ENCODE measurements at places on chromosomes 6 and 20. TPM values are rescaled to one million over a fixed set of nuclear protein-coding genes. Genes with fewer than 3 reads are reported as not detected.

Gene C20orf202
- not detected for total RNA-seq

Gene IMPG1
- not detected for total RNA-seq

Gene OR2B2
- total RNA-seq, result not detected

Gene LCA5
- total RNA-seq, result not detected

Gene CD83
- total RNA-seq, result 24.4 TPM

Gene SYNDIG1
- total RNA-seq, result not detected

Gene JPH2
- 0.47 TPM for total RNA-seq

DNA sequence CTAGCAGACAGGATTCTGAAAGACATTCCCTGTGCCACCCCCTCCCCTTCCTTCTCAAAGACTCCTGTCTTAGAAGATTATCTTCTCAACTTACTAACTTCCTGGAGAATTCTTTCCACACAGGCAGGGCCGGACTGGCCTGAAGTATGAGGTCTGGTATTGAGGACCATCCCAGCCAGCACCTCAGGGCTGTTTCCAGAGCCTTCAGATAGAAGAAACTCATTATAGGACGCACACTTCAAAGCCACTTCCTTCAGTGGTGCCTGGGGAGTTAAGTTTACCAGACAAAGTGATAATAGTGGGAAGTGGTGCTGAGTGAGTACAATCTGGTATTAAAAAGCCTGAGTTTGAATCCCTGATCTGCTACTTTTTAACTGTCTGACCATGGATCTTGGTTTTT lies 15.6 kb downstream of the KCNS1 start:
- H3K36me3 ChIP-seq, result peaks cover 73% of the 10 kb centered on the region
- H3K27me3 ChIP-seq, result no peaks in the 10 kb centered on the region
- H3K4me1 ChIP-seq, result peaks cover 2% of the 10 kb centered on the region
- DNase-seq, result no peak
- peak overlapping the region; percentile 35 for H3K27ac ChIP-seq

DNA sequence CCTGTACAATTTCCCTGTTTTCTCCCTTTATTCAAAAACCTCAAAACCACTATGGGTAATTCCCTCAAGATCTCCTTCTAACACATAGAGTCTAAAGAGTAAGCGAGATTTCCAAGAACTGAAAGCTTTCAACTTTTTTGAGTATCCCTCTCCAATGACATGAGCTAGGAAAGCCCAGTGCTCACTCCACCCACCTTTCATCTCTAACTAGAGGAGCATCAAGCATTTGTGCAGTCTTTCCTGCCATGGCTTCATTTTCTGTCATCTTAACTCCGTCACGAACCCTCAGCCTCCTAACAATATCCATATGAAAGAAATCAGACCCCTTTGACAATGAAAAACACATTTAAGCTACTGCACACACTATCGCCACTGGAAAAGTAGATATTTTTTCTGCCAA lies 91.9 kb upstream of the SUPT3H start:
- no peak overlapping the region for H3K27ac ChIP-seq
- H3K4me3 ChIP-seq, result no peak overlapping the region
- H3K4me1 ChIP-seq, result peaks cover 44% of the 10 kb centered on the region
- H3K27me3 ChIP-seq, result no peaks in the 10 kb centered on the region
- DNase-seq, result no peak
- H3K36me3 ChIP-seq, result peaks cover 26% of the 10 kb centered on the region

DNA sequence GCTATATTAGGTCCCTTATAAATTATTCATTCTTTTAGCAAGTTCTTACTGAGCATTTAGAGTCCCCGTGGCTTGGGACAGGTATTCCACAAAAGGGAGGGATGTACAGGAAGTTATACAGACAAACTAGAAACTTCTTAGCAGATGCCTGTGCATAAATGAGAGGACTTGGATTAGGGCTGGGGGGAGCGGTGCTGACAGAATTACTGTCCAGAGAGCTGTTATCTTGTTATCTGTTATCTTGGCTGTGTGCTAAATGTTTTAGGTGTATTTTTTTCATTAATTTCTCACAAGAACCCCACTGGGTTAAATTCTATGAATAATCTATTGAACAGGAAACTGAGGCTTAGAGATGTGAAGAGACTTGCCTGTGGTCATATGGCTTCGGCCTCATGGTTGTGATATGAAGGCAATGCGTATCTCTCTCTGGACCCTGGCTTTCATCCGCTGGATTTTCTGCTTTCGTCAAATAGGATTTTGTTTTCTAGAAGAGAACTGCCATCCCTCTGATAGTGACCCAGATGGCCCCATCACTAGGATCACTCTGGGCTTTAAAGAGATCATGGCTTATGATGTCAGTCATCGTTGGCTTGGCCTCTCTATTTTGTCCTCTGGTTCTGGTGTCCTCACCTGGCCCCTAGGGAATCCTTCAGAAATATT lies 32.3 kb upstream of the RREB1 start:
- H3K27me3 ChIP-seq, result no peaks in the 10 kb centered on the region
- no peak overlapping the region for H3K4me3 ChIP-seq
- H3K27ac ChIP-seq, result no peak overlapping the region
- no peak for DNase-seq
- H3K36me3 ChIP-seq, result no peaks in the 10 kb centered on the region

- peaks cover 36% of the 10 kb centered on the region for H3K36me3 ChIP-seq
- H3K4me1 ChIP-seq, result peaks cover 28% of the 10 kb centered on the region
- no peak overlapping the region for H3K4me3 ChIP-seq
- peak overlapping the region; percentile 13 for H3K27ac ChIP-seq
- H3K27me3 ChIP-seq, result no peaks in the 10 kb centered on the region
Measured at GRCh38 chr6:31791324-31792089, 4.0 kb downstream of the VARS1 start.

DNA sequence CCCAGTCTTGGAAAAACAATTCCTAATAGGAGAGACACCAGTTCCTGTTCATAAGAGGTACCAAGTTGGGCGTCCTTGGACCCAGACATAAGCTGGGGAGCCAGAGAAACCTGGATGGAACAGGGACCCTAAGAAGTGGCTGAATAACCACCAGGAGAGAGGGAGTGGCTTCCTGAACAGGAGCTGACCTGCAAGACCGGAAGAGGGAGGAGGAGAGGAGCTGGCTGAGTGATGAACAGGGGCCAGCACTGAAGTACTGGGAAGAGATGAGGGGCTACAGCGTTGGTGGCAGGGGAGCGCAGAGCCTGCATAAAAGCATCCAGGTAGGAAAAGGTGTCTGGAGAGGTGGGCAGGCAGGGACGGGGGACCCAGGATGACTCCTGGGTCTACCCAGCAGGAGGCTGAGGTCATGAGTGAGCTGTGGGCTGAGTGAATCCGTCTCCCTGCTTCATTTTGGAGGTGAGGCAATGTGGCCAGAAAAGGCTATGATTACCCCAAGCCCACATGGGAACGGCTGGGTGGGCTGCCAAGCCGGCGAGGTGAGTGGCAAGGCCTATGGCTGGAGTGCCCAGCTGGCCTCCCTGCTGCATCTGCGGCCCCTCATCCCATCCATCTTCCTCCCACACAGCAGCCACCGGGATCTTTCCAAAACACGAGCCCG lies 34.4 kb upstream of the ZFAND3 start:
- H3K36me3 ChIP-seq, result no peaks in the 10 kb centered on the region
- H3K4me3 ChIP-seq, result no peak overlapping the region
- peaks cover 13% of the 10 kb centered on the region for H3K4me1 ChIP-seq
- peaks cover 23% of the 10 kb centered on the region for H3K27me3 ChIP-seq
- H3K27ac ChIP-seq, result no peak overlapping the region
- no peak for DNase-seq

- DNase-seq, result no peak
- H3K36me3 ChIP-seq, result no peaks in the 10 kb centered on the region
- no peak overlapping the region for H3K27ac ChIP-seq
- H3K4me3 ChIP-seq, result no peak overlapping the region
Measured at GRCh38 chr6:140040396-140040795, 665.9 kb upstream of the CITED2 start.

DNA sequence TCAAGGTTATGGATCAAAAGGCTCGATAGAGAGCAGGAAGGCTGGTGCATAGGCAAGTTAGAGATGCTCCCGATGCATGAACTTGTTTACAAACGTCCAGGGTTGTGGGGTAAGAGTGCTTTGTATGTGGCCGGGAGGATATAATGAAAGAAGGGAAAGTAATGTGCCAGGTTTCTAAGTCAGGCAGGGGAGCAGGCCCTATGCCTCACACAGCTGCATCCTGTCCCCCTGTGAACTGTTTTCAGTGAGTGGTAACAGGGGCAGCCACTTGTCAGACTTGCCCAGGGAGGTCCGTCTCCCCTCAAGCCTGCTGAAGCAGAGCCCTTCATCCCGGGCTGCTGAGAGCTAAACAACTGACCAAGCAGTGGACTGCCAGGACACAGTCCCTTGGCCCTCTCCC lies 19.4 kb downstream of the KCNK5 start:
- no peak for DNase-seq
- H3K4me3 ChIP-seq, result no peak overlapping the region
- no peaks in the 10 kb centered on the region for H3K27me3 ChIP-seq

- H3K4me1 ChIP-seq, result peaks cover 2% of the 10 kb centered on the region
- H3K4me3 ChIP-seq, result no peak overlapping the region
- DNase-seq, result no peak
Measured at GRCh38 chr6:13544454-13545186, 29.8 kb upstream of the SIRT5 start.

- H3K36me3 ChIP-seq, result no peaks in the 10 kb centered on the region
- no peaks in the 10 kb centered on the region for H3K27me3 ChIP-seq
- no peak overlapping the region for H3K27ac ChIP-seq
- DNase-seq, result no peak
- no peaks in the 10 kb centered on the region for H3K4me1 ChIP-seq
Measured at GRCh38 chr20:9200620-9201019, 131.7 kb downstream of the PLCB4 start.

GRCh38 chr20:44111712-44112335 lies 75.2 kb downstream of the JPH2 start:
- H3K36me3 ChIP-seq, result no peaks in the 10 kb centered on the region
- H3K27me3 ChIP-seq, result peaks cover 31% of the 10 kb centered on the region
- peaks cover 3% of the 10 kb centered on the region for H3K4me1 ChIP-seq
- H3K4me3 ChIP-seq, result no peak overlapping the region
- H3K27ac ChIP-seq, result no peak overlapping the region

- DNase-seq, result no peak
- no peaks in the 10 kb centered on the region for H3K27me3 ChIP-seq
- H3K36me3 ChIP-seq, result peaks cover 5% of the 10 kb centered on the region
- H3K4me1 ChIP-seq, result peaks cover 9% of the 10 kb centered on the region
Measured at GRCh38 chr6:149212206-149212605, 105.3 kb upstream of the TAB2 start.

DNA sequence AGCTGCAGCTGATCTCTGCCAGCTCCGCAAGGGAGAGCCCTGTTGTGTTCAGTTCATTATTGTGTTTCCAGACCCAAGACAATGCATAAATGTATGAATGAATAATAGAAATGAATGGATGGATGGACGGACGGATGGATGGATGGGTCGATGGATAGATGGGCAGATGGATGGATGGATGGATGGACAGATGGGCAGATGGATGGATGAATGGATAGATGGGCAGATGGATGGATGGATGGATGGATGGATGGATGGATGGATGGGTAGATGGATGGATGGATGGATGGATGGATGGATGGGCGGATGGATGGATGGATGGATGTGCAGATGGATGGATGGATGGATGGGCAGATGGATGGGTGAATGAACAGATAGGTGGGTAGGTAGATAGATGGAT lies 16.7 kb upstream of the LSM14B start:
- H3K4me3 ChIP-seq, result no peak overlapping the region
- no peak for DNase-seq

DNA sequence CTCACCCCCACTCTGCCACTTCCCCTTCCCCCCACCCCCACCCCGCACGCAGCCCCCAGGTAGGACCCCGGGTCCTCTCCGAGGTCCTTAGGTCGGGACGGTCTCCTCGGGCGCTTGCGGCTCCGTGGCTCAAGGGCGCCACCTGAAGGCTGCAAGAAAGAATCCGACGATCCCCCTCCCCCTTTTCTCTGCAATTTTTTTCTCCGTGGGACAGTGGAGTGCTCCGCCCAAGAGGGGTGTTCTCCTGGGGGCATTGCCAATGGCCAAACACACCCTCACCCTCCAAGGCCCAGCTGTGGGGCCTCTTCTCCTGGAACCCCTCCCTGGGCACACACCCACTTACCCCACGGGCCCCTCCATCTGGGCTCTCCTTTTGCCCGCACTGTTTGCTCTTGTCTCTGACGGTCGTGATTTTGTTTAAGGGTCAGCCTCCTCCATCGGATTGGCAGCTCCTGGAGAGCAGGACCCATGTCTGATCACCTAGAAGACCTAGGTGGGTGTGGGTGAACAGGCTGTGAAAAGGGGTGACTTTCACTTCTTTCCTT lies 1.1 kb upstream of the TMEM74B start:
- peak overlapping the region; percentile 51 for H3K4me3 ChIP-seq
- peaks cover 26% of the 10 kb centered on the region for H3K27me3 ChIP-seq
- DNase-seq, result peak; percentile 72
- no peaks in the 10 kb centered on the region for H3K36me3 ChIP-seq

DNA sequence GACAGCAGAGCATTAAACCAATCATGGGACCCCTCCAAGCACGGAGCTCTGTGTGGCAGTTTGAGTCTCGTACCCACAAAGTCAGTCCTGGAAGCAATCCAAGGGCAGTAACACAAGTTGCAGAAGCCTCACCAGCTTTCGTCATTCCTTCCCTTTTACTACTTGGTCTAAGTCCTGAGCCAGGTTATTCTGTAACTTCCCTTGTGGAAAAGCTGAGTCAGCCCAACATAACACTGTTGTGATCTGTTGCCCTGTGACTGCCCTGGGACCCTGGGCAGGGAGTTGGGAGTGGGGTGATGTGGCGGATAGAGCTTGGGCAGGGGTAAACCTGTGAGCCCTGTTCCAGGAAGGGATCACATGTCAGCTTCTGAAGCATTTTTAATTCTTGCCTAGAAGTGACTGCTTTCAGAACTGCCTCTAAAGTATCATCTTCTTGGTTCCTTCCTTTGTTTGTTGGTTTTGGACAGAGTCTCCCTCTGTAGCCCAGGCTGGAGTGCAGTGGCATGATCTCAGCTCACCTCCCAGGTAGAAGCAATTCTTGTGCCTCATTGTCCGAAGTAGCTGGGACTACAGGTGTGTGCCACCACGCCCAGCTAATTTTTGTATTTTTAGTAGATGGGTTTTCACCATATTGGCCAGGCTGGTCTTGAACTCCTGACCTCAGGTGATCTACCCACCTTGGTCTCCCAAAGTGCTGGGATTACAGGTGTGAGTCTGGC lies 183.7 kb upstream of the JAG1 start:
- no peaks in the 10 kb centered on the region for H3K4me1 ChIP-seq
- no peak overlapping the region for H3K27ac ChIP-seq
- no peak overlapping the region for H3K4me3 ChIP-seq
- H3K27me3 ChIP-seq, result peaks cover 4% of the 10 kb centered on the region
- no peak for DNase-seq
- no peaks in the 10 kb centered on the region for H3K36me3 ChIP-seq

DNA sequence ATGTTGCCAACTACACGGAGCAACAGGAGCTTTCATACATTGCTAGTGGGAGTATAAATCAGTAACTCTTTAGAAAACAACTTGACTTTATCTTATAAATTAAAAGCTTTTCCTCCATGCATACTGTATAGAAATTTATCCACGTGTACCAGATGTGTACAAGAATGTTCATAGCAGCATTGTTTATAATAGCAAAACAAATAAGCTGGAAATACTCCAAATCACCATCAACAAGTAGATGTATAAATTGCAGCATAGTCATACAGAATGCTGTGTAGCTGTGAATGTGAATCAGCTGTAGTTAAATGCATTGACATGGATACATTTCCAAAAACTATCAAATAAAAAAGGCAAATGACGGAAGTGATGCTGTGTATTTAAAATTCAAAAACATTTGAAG lies 6.0 kb downstream of the PSMF1 start:
- no peak overlapping the region for H3K27ac ChIP-seq
- DNase-seq, result no peak
- H3K36me3 ChIP-seq, result peaks cover 61% of the 10 kb centered on the region
- peaks cover 48% of the 10 kb centered on the region for H3K4me1 ChIP-seq
- H3K4me3 ChIP-seq, result no peak overlapping the region
- no peaks in the 10 kb centered on the region for H3K27me3 ChIP-seq
